Stimulated activated CD4-positive, alpha-beta T cell treated with anti-CD3 and anti-CD28 coated beads, Interleukin-1b, Interleukin-23, amount 100 ng/mL, for 1 hour (primary cell): ENCODE measurements at places on chromosomes 2 and 18.
A peak's percentile ranks its signal among the peaks of the same experiment; 100 is the strongest.

DNA sequence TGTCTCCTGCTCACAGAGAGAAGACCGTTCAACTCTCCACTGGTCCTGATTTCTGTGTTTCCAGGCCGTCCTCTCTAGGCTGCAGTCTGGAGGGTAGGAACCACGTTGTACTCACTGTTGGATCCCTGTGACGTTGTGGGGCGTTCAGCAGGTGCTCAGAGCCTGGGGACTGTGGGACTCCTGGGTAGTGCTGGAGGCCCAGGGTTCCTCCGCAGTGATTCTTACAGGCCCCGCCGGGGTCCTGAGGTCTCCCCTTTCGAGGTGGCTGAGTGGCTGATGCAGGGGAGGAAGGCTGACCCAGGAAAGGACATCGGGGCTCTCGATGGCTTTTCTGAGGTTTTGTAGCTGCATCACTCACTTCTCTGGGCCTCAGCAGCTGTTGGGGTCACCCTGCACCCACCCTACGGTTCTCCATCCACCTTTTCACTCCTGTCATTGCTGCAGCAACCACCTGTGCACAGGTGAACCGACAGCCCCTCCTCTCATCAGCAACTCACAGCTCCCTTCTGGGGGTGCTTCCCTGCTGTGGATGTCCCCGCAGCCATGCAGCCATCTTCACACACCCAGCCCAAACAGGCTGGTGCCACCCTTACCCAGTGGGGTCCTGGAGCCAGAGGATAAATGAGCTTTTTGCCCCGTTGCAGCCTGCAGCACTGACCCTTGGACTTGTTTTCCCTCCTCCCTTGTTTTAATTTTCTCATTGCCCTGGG lies 169.6 kb upstream of the HDAC4 start:
- DNase-seq: no peak

- no peak for DNase-seq
These were observed 99.7 kb downstream of the ICA1L start for GRCh38 chr2:202771741-202772460.

GRCh38 chr2:124834331-124834730 lies 809.2 kb downstream of the CNTNAP5 start:
- no peak for DNase-seq

DNA sequence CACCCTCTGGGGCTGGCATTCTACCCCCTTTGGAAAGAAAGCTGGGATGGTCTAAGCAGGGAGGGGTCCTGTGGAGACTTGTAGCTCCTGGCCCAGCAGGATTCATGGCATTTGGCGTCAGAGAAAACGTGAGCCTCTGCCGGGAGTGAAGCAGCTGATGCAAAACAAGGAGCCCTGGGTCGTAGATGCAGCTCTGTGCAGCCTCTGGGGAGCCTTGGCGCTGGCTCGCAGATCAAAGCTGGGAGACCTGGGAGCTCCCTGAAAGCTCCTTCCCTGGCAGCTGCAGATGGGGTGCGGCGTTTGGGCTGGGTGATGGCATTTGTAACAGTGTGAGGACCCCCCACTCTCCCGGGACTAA lies 148.3 kb downstream of the KLHL29 start:
- DNase-seq: no peak

DNA sequence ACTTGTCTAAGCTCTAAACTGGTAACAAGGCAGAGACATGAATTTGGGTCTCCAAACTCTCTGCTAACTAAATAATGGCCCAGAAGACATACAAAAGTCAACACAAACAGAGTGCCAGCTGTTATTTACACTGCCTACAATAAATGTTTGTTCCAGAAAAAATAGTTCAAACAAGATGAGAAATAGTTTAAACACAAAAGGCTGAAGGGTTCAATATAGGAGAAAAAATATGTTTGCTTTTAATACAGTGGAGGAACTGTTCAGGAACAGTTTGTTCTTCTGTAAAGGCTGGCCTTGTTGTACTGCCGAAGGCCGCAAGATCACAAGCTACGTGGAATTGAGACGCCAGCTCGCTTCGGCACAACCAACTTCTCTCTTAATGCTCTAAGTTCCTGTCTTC lies 74.6 kb downstream of the AFF3 start:
- DNase-seq: no peak

DNA sequence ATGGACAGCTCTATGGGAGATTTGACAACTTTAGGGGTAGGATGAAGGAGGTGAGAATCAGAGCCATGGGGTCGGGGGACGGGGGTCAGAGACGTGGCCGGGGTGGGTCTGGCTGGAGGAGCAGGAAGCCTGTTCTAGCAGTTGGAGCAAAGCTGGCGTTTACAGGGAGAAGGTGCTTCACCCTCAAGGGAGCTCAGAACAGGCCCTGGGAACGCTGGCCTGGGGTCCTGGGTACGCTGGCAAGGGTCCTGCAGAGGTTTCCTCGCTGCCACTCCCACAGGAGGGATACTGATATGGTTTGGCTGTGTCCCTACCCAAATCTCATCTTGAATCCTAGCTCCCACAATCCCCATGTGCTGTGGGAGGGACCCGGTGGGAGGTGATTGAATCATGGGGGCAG lies 205.0 kb upstream of the ARL4C start:
- no peak for DNase-seq

DNA sequence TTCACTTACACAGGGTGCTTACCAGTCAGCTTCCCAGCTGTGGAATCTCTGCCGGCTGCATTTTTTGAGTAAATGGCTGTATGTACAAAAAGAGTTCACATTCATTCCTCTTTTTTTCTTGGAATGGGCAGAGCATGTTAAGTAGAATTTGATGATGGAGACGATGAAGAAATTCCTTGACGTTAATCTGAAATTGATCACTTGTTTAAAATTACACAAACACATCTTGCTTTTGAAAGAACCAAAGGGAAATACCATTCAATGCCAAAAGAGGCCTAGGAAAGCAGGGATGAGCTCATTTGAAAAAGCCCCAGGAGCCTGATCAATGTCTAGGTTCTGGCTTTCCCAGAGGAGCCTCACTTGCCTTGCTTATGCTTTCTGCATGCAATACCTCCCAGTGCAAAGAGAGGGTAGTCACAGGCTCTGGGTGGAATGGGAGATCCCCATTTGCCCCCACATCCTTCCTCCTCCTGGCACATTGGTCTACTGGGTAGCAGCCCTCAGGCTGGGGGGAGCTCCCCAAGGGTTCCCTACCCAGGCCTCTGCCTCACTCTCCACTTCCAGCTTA lies 12.3 kb upstream of the SMAD7 start:
- DNase-seq: no peak

- DNase-seq: no peak
These were observed 250.6 kb downstream of the CYP26B1 start for GRCh38 chr2:71897137-71897480.

DNA sequence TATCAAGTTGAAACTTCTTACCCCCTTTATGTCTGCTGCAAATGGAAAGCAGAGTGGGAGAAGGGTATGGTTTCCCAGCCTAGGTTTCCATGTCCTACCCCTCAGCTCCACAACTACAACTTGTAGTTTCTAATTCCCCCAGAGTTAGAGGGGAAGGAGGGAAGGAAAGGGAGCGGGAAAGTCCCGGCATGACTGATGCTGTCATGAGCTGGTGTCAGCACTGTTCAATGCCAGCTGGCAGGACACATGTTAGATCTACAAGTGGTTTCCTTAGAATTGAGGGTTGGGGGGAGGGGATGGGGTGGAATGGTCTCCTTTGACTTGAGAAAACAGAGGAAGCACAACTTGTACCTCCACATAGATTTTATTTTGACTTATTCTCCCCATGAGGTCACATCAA lies 194.0 kb downstream of the MBD2 start:
- DNase-seq: no peak

DNA sequence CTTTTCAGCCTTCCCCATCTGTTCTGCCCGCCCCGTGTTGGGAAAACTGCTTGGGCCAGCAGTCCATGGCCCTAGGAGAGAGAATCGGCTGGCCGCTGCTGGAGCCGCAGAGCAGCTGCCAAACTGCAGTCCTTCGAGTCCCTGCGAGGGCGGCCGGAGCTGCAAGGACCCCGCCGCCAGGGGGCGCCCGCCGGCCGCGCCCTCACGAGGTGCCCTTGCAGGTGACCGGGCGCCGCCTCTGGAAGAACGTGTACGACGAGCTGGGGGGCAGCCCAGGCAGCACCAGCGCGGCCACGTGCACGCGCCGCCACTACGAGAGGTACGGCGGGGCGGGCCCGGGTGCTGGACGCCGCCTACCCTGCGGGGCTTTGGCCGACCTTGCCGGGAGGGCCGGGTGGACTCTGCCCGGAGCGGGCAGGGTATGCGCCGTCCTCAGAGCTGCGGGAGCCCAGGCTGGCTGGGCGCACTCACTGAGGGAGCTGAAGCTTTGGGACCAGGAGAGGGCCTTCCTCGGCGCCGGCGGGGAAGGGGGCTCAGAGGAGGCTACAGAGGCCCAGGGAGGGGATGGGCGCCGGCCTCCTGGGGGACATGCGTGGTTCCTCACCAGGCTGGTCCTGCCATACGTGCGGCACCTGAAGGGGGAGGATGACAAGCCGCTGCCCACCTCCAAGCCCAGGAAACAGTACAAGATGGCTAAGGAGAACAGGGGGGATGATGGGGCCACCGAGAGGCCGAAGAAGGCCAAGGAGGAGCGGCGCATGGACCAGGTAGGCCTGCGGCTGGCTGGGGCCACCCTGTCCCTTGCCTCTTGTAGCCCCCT lies 13.6 kb downstream of the ARID5A start:
- DNase-seq: no peak

- peak; percentile 32 for DNase-seq
These were observed at the start of gene SNTG2 for GRCh38 chr2:950080-950966. Gene SNTG2 (plus strand): TSS chr2:950849. CDS start chr2:950997, 148 bp downstream.

- DNase-seq: no peak
These were observed 3.2 kb downstream of the STRN start for GRCh38 chr2:36963106-36963505.

GRCh38 chr2:119252186-119253113 lies 28.8 kb downstream of the STEAP3 start:
- DNase-seq: no peak
